GM04503 (cell line): ENCODE measurements at places on chromosomes 5 and 9.

DNA sequence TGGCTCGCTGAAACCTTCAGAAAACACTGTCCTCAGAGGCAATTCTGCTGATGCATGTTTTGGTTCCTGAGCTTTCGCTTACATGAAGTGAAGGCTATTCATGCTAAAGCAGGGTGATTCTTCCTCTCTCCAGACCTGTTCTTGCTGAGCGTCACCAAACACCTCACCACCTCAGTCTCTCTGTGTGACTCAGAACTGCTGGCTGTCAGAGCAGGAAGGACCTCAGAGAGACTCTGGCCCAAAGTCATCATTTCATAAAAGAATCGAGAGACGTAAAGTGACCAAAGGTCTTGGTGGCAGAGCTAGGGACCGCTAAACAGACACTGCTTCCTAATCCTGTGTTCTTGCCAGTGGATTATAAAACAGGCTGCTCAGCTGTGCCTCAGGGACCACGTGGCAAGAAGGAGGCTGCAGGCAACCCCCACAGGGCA lies 73.8 kb downstream of the LHFPL2 start:
- no peak for DNase-seq

DNA sequence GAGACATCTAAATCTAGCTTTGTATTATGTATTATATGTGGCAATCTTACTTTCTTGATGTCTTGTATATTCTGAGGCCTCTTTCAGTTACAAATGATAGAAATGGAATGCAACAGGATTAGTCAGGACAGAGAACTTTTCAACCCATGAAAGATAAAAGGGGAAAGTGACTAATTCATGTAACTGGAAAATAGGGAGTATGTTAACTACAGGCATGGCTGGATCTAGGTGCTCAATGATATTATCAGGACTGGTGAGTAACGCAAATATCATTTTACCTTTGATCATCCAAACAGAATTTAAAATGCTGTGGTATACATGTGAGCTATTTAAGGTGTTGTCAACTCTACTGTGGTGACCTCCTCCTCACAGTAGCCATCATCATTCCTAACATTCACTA lies 215.7 kb upstream of the GLRA1 start:
- no peak for DNase-seq

GRCh38 chr5:177353093-177353492 lies 1.6 kb upstream of the LMAN2 start:
- no peak for DNase-seq

DNA sequence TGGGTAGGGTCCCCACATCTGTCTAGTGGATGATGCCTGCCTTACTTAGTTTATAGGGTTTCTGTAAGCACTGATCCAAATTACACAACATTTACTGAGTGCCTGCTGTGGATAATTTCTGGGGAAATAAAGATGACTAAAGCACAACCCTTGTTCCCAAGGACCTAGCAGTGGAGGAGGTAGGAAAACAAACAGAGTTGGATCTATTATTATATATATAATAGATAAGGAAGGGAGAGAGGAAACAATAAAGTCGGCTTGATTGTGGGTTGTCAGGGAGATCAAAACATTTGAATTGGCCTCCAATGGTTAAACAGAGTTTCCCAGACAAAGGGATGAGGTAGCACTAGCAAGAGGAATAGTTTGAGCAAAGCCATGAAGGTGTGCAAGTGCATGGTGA lies 14.0 kb downstream of the IL33 start:
- DNase-seq: no peak

DNA sequence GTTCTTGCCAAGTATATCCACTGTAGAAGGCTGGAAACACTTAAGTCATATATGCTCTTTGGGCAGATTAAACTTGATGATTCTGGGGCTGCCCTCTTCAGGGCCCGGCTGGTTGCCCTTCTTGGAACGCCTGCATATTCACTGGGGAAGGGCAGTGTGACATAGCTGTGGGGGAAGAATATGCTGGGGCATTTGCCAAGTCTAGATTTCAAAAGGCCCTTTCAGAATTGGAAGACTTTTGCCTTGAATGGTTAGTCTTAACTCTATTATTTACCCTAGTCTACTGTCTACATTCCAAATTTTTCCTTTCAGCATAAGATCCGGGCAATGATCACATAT lies 161.2 kb upstream of the PITX1 start:
- DNase-seq: no peak

DNA sequence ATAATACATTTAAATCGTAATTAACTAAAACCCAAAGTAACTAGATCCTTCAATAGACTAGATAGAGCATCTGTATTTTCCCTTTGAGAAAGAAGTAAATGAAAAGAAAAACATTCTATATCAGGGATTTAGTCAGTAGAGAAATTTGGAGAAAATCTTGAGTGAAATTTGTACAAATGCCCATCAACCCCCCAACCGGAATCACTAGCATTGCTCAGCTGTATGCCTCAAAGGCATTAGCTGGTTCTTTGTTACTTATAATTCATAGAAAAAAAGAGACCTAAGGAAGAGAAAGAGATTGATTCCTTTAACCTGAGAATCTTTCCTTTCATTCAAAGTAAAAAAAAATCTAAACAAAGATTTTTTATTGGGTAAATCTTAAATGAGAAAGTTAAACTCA lies 659 bp downstream of the OMD start:
- DNase-seq: no peak

DNA sequence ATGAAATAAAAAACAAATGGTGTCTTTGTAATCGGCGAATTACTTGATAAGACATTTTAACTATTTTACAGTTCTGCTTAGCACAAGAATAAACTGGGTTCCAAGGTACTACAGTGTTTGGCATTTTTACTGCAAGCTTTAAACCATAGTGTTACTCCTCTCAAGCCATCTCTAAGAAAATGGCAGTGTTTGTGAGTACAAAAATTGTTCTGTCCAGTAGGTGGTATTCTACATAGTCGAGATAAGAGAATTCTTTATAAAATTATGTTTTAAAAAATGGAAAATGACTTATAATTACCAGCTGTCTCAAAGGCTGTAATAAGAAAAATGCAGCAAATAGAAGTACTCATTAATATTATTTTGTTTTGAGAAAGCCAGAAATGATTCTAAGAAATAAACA lies 3.2 kb downstream of the SMIM15 start:
- no peak for DNase-seq
